ENCODE measurements at places on chromosomes 1 and 21. TPM values are rescaled to one million over a fixed set of nuclear protein-coding genes. Genes with fewer than 3 reads are reported as not detected.

DNA sequence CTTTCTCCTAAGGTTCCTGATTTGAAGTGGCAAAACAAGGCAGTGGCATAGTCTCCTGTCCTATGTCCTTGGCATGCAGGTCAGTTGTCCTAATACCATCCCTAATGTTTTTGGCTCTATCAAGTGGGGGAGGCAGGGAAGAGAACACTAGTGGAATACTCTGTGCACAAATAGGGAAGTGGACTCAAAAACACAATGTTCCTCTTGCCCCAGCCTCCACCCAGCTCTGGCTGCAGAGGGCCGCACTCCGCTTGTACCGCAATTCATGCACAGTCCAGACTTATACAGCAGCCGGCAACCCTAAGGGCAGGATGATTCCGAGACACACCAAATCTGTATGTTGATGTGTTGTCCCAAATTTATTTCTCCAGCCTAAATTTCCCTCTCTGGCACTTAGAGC is 14.5 kb downstream of the PLEKHO1 start:
- DNase-seq = no peak
- no peak overlapping the region for H3K27ac ChIP-seq
- no peaks in the 10 kb centered on the region for H3K36me3 ChIP-seq
- H3K4me1 ChIP-seq = no peaks in the 10 kb centered on the region
- H3K27me3 ChIP-seq = no peaks in the 10 kb centered on the region

DNA sequence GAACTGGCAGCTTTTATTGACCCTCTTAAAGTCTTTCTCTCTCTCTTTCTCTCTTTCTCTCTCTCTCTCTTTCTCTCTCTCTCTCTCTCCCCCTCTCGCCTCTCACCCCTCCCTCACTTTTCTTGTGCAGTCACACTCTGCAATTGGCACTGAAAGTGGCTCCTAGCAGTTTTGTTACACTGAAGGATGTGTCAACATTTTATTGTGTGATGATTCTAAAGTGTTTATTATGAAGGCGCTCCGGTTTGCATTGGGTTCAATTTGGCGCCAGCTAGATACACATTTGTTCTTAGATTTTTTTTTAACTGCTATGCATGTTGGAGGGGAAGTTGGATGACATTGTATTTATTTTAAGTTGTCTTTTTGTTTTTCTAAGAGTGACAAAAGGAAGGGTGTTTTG is 64.0 kb upstream of the CHRM3 start:
- H3K4me3 ChIP-seq = no peak overlapping the region
- no peaks in the 10 kb centered on the region for H3K36me3 ChIP-seq
- H3K27me3 ChIP-seq = 0 out of 2 replicates have a peak, but pooled peaks cover 3% of the 10 kb centered on the region
- no peaks in the 10 kb centered on the region for H3K4me1 ChIP-seq
- DNase-seq = no peak

- H3K27ac ChIP-seq = no peak overlapping the region
Measured at GRCh38 chr1:174358786-174359453, 88.8 kb upstream of the GPR52 start.

GRCh38 chr1:227343727-227344551 is 25.6 kb upstream of the CDC42BPA start:
- no peak overlapping the region for H3K27ac ChIP-seq
- peak overlapping the region; percentile 4 for H3K4me3 ChIP-seq
- no peaks in the 10 kb centered on the region for H3K27me3 ChIP-seq
- H3K4me1 ChIP-seq = peaks cover 16% of the 10 kb centered on the region
- H3K36me3 ChIP-seq = no peaks in the 10 kb centered on the region
- DNase-seq = peak; percentile 82

GRCh38 chr21:34351786-34352241 is 12.0 kb upstream of the KCNE2 start:
- H3K4me1 ChIP-seq = no peaks in the 10 kb centered on the region
- H3K36me3 ChIP-seq = no peaks in the 10 kb centered on the region
- H3K27ac ChIP-seq = no peak overlapping the region
- H3K4me3 ChIP-seq = no peak overlapping the region

- no peaks in the 10 kb centered on the region for H3K4me1 ChIP-seq
- no peak for DNase-seq
- no peaks in the 10 kb centered on the region for H3K36me3 ChIP-seq
- H3K4me3 ChIP-seq = no peak overlapping the region
- H3K27ac ChIP-seq = no peak overlapping the region
- H3K27me3 ChIP-seq = no peaks in the 10 kb centered on the region
Measured at GRCh38 chr1:17616731-17617279, 77.3 kb downstream of the ARHGEF10L start.

DNA sequence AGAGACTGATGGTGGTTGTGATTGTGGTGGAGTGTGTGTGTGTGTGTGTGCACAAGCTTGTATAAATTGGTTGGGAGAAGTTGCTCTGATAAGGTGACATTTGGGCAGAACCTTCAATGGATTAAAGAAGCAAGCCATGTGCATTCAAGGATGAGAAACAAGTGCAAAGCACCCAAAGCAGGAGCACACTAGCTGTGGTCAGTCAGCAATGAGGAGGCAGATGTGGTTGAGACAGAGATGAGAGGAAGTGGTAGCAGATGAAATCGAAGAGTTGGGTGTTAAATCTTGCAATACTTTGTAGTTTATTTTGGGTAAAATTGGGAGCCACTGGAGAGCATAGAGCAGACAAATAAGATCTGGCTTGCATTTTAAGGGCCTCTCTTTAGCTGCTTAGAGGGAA is 4.4 kb upstream of the PGBD5 start:
- no peak overlapping the region for H3K27ac ChIP-seq
- no peaks in the 10 kb centered on the region for H3K4me1 ChIP-seq
- no peaks in the 10 kb centered on the region for H3K36me3 ChIP-seq
- H3K27me3 ChIP-seq = peaks cover 82% of the 10 kb centered on the region
- no peak for DNase-seq

- no peak overlapping the region for H3K27ac ChIP-seq
- H3K27me3 ChIP-seq = no peaks in the 10 kb centered on the region
- H3K4me3 ChIP-seq = no peak overlapping the region
- DNase-seq = no peak
- no peaks in the 10 kb centered on the region for H3K4me1 ChIP-seq
- H3K36me3 ChIP-seq = no peaks in the 10 kb centered on the region
Measured at GRCh38 chr1:226995365-226996332, 55.6 kb downstream of the COQ8A start.

- no peak for DNase-seq
- peaks cover 6% of the 10 kb centered on the region for H3K4me1 ChIP-seq
- no peak overlapping the region for H3K4me3 ChIP-seq
- no peaks in the 10 kb centered on the region for H3K36me3 ChIP-seq
- no peak overlapping the region for H3K27ac ChIP-seq
Measured at GRCh38 chr1:67991546-67991945, 58.9 kb downstream of the DIRAS3 start.

DNA sequence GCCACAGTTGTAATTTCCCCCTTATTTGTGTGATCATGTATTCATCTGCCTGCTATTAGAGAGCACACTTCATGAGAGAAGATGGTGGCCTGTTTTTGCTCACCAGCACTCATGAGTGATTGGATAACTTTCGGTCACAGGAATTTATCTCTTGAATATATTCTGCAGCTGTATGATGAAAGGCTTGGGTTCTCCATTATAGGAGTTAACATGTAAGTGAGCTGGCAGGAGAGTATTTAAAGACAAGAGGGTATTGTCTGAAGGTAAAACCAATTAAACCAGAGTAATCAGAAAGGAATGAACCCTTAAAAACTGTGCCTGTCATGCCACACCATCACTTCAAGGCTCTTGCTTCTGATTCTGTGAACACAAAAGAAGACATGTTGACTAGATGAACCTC is 574.9 kb upstream of the CAMK1G start:
- H3K27ac ChIP-seq = no peak overlapping the region
- H3K36me3 ChIP-seq = no peaks in the 10 kb centered on the region
- peak; percentile 11 for DNase-seq
- no peak overlapping the region for H3K4me3 ChIP-seq
- no peaks in the 10 kb centered on the region for H3K27me3 ChIP-seq
- no peaks in the 10 kb centered on the region for H3K4me1 ChIP-seq

DNA sequence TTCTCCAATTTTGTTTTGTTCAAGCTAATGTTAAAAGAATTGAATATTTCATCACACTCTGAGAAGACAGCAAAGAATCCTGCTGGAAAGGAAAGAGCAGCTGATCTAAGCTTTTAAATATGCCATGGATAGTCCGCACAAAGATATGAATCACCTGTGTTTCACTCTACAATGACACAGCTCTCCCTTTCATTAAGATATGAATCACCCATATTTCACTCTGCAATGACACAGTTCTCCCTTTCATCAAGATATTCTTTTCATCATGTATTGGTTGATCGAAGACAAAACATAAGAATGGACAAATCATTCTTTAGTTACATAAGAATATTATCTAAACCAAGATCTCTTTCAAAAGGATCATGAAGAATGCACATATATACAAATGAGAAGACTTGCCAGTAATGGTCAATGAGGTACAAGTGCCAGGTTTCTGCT is 367.3 kb downstream of the SMYD3 start:
- peak overlapping the region; percentile 96 for H3K27ac ChIP-seq
- no peaks in the 10 kb centered on the region for H3K36me3 ChIP-seq
- peak; percentile 97 for DNase-seq
- H3K27me3 ChIP-seq = no peaks in the 10 kb centered on the region
- H3K4me1 ChIP-seq = peaks cover 52% of the 10 kb centered on the region
- peak overlapping the region; percentile 21 for H3K4me3 ChIP-seq

GRCh38 chr1:165383599-165384405 is 27.3 kb upstream of the LMX1A start:
- H3K4me1 ChIP-seq = peaks cover 11% of the 10 kb centered on the region
- no peak overlapping the region for H3K27ac ChIP-seq
- no peaks in the 10 kb centered on the region for H3K36me3 ChIP-seq
- no peak for DNase-seq
- no peak overlapping the region for H3K4me3 ChIP-seq

DNA sequence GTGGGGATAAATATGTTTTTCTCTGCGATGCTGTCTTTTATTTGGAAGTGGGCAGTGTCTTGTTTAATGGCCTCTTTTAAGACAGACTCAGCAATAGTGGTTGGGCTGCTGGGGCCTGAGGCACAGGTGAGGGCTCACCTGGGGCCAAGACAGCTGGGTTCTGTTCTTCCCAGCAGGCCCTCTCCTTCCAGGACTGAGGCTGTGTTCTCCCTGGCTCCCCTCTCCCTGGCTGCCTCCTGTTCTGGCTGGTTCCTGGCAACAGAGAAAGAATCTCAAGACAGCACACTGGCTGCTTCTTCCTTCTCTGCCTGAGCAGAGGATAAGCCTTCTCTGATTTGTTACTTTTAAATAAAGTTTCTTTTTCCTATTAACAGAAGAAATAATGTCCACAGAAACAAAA is 7.4 kb upstream of the GRHL3 start:
- DNase-seq = no peak
- H3K4me3 ChIP-seq = no peak overlapping the region
- H3K27me3 ChIP-seq = no peaks in the 10 kb centered on the region

- H3K4me3 ChIP-seq = peak overlapping the region; percentile 92
- H3K4me1 ChIP-seq = peaks cover 16% of the 10 kb centered on the region
- peak overlapping the region; percentile 6 for H3K27ac ChIP-seq
Measured at GRCh38 chr1:67052741-67053534, 1.0 kb downstream of the SLC35D1 start.

DNA sequence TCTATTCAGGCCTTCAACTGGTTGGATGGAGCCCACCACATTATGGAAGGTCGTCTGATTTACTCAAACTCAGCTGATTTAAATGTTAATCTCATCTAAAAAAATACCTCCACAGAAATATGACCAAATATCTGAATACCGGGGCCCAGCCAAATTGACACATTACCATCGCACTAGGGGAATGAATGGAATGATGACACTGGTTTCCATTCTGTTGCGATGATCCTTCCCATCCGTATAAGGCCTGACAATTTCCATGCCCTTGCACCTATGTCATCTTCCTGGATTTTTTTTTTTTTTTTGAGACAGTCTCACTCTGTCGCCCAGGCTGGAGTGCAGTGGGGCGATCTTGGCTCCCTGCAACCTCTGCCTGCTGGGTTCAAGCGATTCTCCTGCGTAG is 397.5 kb downstream of the KIF26B start:
- no peak for DNase-seq
- H3K4me3 ChIP-seq = no peak overlapping the region
- peaks cover 98% of the 10 kb centered on the region for H3K27me3 ChIP-seq
- H3K36me3 ChIP-seq = no peaks in the 10 kb centered on the region

- H3K27me3 ChIP-seq = no peaks in the 10 kb centered on the region
- H3K27ac ChIP-seq = peak overlapping the region; percentile 80
- H3K36me3 ChIP-seq = no peaks in the 10 kb centered on the region
- peak; percentile 98 for DNase-seq
- H3K4me3 ChIP-seq = peak overlapping the region; percentile 50
Measured at GRCh38 chr21:34743831-34744230, 75.0 kb downstream of the CLIC6 start.

GRCh38 chr21:16535102-16535422 is 805.3 kb downstream of the USP25 start:
- no peaks in the 10 kb centered on the region for H3K27me3 ChIP-seq
- H3K36me3 ChIP-seq = no peaks in the 10 kb centered on the region
- peak; percentile 13 for DNase-seq
- no peak overlapping the region for H3K27ac ChIP-seq
- no peaks in the 10 kb centered on the region for H3K4me1 ChIP-seq
- peak overlapping the region; percentile 35 for H3K4me3 ChIP-seq

DNA sequence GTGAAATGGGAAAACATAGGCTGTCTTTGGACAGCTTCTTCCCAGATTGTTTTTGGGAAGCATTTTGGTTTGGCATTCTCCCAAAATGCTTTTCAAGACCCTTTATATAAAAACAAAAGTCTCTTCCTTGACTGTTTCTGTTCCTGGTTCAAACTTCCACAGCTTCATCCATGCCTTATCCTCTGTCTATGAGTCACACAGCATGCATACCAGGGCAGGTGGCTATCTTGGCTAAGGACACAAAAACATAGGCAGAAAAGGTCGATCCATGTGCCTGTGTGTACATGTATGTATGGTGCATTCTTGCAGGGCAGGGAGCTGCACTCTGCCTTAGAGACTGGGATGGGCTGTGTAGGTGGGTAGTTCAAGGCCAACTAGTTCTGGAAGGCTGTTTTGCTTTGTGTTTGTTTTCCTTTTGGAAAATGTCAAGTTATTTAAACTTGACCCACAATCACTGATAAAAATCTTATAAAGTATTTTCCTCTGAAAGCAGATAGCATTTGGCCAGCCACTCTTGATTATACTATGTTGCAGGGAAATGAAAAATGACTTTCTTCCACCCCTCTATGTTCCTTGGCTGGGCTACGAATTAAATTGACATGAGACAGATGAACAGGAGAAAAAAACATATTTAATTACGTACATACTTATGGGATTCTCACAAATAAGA is 437.0 kb downstream of the SIPA1L2 start:
- H3K27ac ChIP-seq = no peak overlapping the region
- DNase-seq = peak; percentile 58
- H3K36me3 ChIP-seq = no peaks in the 10 kb centered on the region
- no peaks in the 10 kb centered on the region for H3K27me3 ChIP-seq

- no peaks in the 10 kb centered on the region for H3K27me3 ChIP-seq
- DNase-seq = peak; percentile 80
- no peaks in the 10 kb centered on the region for H3K4me1 ChIP-seq
- peaks cover 38% of the 10 kb centered on the region for H3K36me3 ChIP-seq
- H3K27ac ChIP-seq = no peak overlapping the region
- no peak overlapping the region for H3K4me3 ChIP-seq
Measured at GRCh38 chr1:28208818-28209441, 23.9 kb downstream of the DNAJC8 start.

GRCh38 chr1:158035976-158036583 is 42.6 kb downstream of the KIRREL1 start:
- H3K4me3 ChIP-seq = no peak overlapping the region
- H3K4me1 ChIP-seq = peaks cover 22% of the 10 kb centered on the region
- no peak overlapping the region for H3K27ac ChIP-seq
- H3K27me3 ChIP-seq = no peaks in the 10 kb centered on the region
- peaks cover 4% of the 10 kb centered on the region for H3K36me3 ChIP-seq

BEST4 gene
- not detected for total RNA-seq

PEAR1 gene
- total RNA-seq = 10.3 TPM

FCRL5 gene
- not detected for total RNA-seq

RIPPLY3 gene
- 11.4 TPM for total RNA-seq

FOXD2 gene
- 0.86 TPM for total RNA-seq

NBPF10 gene
- 1.4 TPM for total RNA-seq

MNDA gene
- not detected for total RNA-seq

MMEL1 gene
- total RNA-seq = 1.8 TPM

SYPL2 gene
- not detected for total RNA-seq

MRPL37 gene
- 211 TPM for total RNA-seq

PER3 gene
- 5.4 TPM for total RNA-seq

LIPI gene
- total RNA-seq = not detected
